ENCODE measurements at places on chromosomes 5 and 9. TPM values are rescaled to one million over a fixed set of nuclear protein-coding genes. Genes with fewer than 3 reads are reported as not detected.
A peak's percentile ranks its signal among the peaks of the same experiment; 100 is the strongest.

GRCh38 chr5:109718632-109719031, 28.9 kb downstream of the MAN2A1 start:
- DNase-seq, result no peak

DNA sequence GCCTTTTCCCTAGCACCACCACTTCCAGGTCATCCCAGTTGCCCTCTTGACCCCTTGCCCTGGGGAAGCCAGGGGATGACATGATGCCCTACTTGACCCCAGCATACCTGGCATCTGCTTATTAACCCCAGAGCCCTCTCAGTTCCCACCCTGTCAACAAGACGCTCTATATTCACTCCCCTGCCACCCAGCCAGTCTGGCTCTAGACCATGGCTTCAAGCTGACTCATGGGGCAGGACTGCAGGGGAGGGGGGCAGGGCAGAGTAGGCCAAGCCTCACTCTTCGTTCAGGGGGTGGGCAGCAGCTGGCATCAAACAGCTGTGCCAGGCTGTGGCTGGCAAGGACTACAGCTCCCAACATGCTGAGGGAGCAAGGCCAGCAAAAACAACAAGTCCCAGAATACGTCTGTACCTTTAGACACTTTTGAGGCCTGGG, 5.3 kb downstream of the ATOSB start:
- no peak for DNase-seq

- peak; percentile 54 for DNase-seq
Measured at GRCh38 chr9:130682421-130683121, 11.0 kb upstream of the EXOSC2 start.

DNA sequence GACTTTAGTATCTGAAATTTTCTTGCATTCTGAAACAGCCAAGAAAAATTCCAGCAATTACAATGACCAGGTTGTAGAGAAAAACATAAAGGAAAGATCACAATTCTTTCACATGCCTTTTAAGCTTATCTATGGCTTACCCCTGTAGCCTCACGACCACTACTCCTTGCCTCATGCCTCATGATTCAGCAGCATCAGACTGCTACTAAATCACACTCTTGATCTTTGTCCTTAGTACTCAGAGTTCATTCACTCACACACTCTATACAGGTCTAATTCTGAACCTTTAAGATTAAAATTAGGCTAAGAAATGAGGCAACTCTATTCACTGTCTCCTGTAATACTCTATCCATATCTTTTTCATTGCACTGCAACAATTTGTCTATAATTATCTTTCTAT, 415.1 kb downstream of the MLLT3 start:
- no peak for DNase-seq

DNA sequence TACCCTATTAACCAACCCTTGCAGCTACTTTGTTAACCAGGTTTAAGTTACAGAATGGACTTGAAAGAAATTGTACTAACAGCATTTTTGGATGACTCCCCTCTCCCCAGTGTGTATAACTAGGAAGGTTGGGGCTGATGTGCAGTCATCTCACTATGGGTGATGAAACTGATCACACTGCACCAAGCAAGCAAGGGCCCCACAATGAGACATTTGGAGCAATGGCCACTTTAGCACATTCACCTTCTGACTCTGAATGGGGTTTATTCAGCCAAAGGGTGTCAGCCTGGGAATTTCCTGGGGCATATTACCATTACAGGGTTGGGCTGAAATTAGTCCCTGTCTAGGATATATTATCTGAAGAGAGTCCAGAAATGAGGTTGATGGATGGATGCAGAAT, 18.7 kb upstream of the CYFIP2 start:
- DNase-seq, result no peak

GRCh38 chr5:59390074-59390659, 503.4 kb downstream of the PDE4D start:
- DNase-seq, result peak; percentile 16

DNA sequence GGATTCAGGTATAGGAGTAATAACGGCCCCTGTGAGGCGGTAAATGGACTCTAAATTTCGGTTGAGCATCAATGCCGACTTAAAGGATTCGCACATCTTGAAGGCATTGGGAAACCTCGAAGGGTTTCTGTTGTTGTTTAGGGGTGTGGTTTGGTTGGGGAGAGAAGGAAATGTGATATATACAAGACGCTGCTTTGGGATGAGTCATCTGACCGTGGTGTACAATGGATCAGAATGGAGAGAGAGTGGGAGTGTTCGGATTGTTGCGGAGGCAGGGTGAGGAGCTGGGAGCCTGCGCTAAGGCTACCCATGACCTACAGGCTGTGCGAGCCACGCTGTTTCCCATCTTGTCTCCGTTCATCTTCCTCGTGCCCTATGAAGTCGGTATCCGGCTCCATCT, 60.4 kb upstream of the ERCC6L2 start:
- DNase-seq, result no peak

DNA sequence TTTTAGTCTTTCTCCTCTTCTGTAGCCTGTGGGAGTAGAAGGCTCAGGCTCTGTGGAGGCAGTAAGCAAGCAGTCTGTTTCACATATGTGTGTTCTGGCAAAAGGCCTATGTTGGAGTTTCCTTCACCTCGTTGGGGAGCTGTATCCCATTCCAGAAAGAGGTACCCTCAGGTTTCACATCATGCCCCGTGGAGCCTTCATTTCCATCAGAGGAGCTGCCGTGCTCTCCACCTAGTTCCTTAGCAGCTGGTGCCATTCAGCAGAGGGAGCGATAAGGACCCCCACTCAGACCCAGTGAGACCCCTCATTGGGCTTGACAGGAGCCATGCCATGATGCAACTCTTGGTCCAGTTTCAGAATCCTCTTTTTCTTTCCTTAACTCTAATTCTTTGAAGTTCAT, 50.6 kb upstream of the ANGPTL2 start:
- DNase-seq, result no peak

- DNase-seq, result no peak
Measured at GRCh38 chr5:171606414-171607024, 179.1 kb upstream of the SMIM23 start.

- no peak for DNase-seq
Measured at GRCh38 chr9:90904706-90905478, 103.3 kb downstream of the SYK start.

- no peak for DNase-seq
Measured at GRCh38 chr9:8430945-8431344, 631.4 kb upstream of the DMAC1 start.

DNA sequence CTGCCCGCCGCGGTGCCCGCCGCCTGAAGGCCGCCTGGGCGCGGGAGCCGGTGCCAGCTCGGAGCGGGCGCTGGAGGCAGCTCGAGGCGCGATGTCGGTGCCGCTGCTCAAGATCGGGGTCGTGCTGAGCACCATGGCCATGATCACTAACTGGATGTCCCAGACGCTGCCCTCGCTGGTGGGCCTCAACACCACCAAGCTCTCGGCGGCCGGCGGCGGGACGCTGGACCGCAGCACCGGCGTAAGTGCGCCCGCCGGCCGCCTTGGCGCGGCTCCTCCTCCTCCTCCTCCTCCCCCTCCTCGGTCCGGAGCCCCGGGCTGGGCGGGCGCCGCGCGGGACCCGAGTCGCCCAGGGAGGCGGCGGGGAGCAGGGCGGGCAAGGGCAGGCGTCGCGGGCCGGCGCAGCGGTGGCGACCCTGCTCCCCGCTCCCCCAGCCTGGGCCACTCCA, 455 bp downstream of the OLFM1 start:
- DNase-seq, result no peak

The PTPN3 gene
- total RNA-seq, result 31.0 TPM

The CER1 gene
- total RNA-seq, result not detected

The STPG3 gene
- total RNA-seq, result not detected

Measured in Peyer's patch (tissue), 4 donors.